Body of pancreas (tissue), 4 donors: ENCODE measurements at places on chromosomes 3 and 15.

DNA sequence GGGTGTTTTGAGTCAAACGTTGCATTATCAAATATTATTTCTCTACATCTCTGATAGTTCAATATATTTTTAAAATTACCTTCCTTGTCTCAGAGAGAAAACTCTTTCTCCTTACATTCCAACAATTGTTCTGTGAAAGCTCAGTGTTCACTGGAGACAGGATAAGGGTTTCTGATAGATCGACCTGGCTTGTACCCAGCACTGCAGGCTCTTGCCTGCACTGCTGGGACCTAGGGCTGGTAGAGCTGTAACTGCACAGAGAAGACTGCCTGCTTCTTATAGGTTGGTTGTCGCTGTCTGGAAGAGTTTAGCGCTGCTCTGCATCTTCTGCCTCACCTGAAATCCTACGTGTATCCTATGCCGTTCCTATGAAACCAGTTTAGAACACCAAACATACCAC, 249.9 kb upstream of the LRTM1 start:
- DNase-seq, result no peak

DNA sequence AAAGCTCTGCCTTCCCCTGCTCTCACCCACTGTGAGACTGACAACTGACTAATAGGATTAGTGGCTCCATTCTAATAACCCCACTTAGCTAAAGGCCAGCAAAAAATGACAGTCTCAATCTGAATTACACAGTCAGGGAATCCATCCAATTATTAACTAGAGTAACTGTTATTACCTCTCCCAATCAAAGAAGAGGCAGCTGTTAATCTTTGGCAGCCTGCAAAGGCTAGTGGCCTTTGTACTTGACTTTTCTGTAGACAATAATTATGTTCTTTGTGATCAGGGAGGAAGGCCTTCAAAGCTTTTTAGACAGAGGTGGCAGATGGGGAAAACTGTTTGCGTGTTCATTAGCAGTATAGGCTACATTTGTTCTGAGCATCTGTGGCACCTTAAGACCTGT, 177.7 kb downstream of the ISL2 start:
- no peak for DNase-seq

GRCh38 chr3:175512700-175513099, 653.6 kb downstream of the NAALADL2 start:
- no peak for DNase-seq

DNA sequence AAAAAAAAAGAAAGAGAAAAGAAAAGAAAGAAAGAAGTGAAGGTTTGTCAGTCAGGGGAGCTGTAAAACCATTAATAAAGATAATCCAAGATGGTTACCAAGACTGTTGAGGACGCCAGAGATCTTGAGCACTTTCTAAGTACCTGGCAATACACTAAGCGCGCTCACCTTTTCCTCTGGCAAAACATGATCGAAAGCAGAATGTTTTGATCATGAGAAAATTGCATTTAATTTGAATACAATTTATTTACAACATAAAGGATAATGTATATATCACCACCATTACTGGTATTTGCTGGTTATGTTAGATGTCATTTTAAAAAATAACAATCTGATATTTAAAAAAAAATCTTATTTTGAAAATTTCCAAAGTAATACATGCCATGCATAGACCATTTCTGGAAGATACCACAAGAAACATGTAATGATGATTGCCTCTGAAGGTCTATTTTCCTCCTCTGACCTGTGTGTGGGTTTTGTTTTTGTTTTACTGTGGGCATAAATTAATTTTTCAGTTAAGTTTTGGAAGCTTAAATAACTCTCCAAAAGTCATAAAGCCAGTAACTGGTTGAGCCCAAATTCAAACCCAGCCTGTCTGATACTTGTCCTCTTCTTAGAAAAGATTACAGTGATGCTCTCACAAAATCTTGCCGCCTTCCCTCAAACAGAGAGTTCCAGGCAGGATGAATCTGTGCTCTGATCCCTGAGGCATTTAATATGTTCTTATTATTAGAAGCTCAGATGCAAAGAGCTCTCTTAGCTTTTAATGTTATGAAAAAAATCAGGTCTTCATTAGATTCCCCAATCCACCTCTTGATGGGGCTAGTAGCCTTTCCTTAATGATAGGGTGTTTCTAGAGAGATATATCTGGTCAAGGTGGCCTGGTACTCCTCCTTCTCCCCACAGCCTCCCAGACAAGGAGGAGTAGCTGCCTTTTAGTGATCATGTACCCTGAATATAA, 2.0 kb downstream of the B2M start:
- DNase-seq, result no peak

GRCh38 chr3:41518626-41519025, 319.3 kb downstream of the CTNNB1 start:
- DNase-seq, result no peak
